Activated CD4-positive, alpha-beta T cell treated with anti-CD3 and anti-CD28 coated beads for 36 hours (primary cell): ENCODE measurements at places on chromosomes 16 and 17. TPM values are rescaled to one million over a fixed set of nuclear protein-coding genes. Genes with fewer than 3 reads are reported as not detected.

KRT33A gene
- not detected for total RNA-seq

NHERF2 gene
- total RNA-seq = 1.9 TPM

DNA sequence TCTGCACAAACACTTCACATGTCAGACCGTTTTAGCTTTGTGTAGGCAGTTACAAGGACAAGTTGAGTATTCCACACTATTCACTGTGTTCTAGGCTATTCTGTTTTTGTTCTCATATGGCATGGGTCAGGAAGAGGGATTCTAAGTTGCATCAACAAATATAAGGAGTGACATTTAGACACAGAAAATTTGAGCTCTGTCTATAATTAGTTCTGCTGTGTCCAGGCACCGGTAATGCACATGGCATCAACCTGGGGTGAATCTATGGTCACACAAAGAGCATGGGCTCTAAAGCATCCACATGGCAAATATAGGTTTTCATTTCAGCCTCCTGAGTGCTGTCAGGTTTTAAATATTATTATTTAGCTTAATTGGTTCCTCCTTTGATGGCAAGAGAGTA, 130.4 kb upstream of the PMFBP1 start:
- no peak overlapping the region for H3K27ac ChIP-seq
- H3K36me3 ChIP-seq = no peaks in the 10 kb centered on the region
- no peak overlapping the region for H3K4me3 ChIP-seq
- no peak for DNase-seq
- H3K27me3 ChIP-seq = no peaks in the 10 kb centered on the region

GRCh38 chr16:82105107-82105506, 64.9 kb downstream of the MPHOSPH6 start:
- no peak for DNase-seq
- H3K36me3 ChIP-seq = no peaks in the 10 kb centered on the region
- no peaks in the 10 kb centered on the region for H3K27me3 ChIP-seq
- H3K27ac ChIP-seq = no peak overlapping the region

- no peak for DNase-seq
- no peak overlapping the region for H3K4me3 ChIP-seq
- no peak overlapping the region for H3K27ac ChIP-seq
- no peaks in the 10 kb centered on the region for H3K36me3 ChIP-seq
- no peaks in the 10 kb centered on the region for H3K4me1 ChIP-seq
These were observed 12.4 kb downstream of the CBLN1 start for GRCh38 chr16:49269201-49269600.

- no peaks in the 10 kb centered on the region for H3K27me3 ChIP-seq
- peaks cover 15% of the 10 kb centered on the region for H3K4me1 ChIP-seq
- no peak overlapping the region for H3K4me3 ChIP-seq
These were observed 12.6 kb downstream of the ZBTB4 start for GRCh38 chr17:7466639-7467341.

GRCh38 chr16:82629441-82630027, 2.8 kb downstream of the CDH13 start:
- peaks cover 2% of the 10 kb centered on the region for H3K4me1 ChIP-seq
- H3K27me3 ChIP-seq = peaks cover 54% of the 10 kb centered on the region
- DNase-seq = no peak
- no peak overlapping the region for H3K27ac ChIP-seq

CCL5 gene
- 33.1 TPM for total RNA-seq

DNA sequence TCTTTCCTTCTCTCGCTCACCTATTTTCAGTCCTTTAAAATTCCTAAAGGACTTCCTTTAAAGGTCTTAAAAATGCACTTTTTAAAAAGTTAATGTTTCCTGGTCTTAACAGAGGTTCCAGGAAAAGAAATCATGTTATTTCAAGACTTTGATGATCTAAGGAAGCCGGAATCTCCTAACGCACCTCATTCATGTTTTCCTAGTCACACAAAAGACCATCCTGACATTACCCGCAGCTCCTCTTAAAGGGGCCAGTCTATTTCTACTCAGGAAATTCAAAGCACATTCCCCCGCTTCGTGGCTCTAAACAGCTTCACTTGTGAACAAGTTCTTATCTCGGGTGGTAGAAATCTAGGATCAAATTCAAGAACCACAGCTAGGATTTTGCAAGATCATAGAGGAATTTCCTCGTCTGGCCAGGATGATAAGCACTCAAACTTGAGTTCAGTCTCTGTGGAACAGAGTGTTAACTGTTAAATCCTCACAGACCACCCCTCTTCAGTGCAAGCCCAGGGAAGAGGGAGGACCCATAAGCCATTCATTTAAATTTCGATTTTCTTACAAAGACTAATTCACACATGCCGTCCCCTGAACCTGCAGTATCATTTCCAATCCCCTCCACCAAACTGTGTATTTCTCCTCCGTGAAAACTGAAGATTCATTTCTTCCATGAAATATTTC, 137.1 kb upstream of the AXIN2 start:
- no peak for DNase-seq
- H3K36me3 ChIP-seq = no peaks in the 10 kb centered on the region
- no peaks in the 10 kb centered on the region for H3K27me3 ChIP-seq
- H3K27ac ChIP-seq = no peak overlapping the region
- no peaks in the 10 kb centered on the region for H3K4me1 ChIP-seq

- no peaks in the 10 kb centered on the region for H3K36me3 ChIP-seq
- no peak for DNase-seq
- H3K27ac ChIP-seq = no peak overlapping the region
These were observed 13.0 kb downstream of the TLE7 start for GRCh38 chr16:71428883-71429282.

PRKCB gene
- 83.8 TPM for total RNA-seq

GRCh38 chr17:46057366-46057765, 58.3 kb downstream of the STH start:
- peaks cover 25% of the 10 kb centered on the region for H3K36me3 ChIP-seq
- H3K4me1 ChIP-seq = peaks cover 39% of the 10 kb centered on the region
- DNase-seq = no peak
- peak overlapping the region; percentile 24 for H3K27ac ChIP-seq

KRT17 gene
- not detected for total RNA-seq

GRCh38 chr17:33205552-33205951, 87.5 kb downstream of the ASIC2 start:
- no peak overlapping the region for H3K27ac ChIP-seq
- no peak for DNase-seq
- no peaks in the 10 kb centered on the region for H3K4me1 ChIP-seq
- H3K27me3 ChIP-seq = peaks cover 15% of the 10 kb centered on the region
- no peaks in the 10 kb centered on the region for H3K36me3 ChIP-seq

DNA sequence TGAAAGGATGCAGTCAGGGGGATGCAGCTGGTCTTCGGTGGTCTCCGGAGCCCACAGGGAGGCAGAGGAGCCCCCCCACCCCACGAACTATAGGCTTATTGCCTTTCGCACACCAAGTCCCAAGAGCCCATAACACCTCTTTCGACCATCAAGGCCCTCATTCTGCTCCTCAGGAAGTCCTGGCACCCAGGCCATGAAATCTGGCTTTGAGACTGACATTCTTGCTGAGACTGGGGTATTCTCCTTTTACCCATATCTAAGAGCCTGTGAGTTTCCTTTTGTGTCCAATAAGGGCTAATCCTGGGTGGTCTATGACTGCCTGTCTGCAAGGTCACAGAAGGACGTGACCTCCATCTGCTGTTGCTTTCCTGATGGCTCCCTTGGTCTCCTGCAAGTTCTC, 6.4 kb upstream of the ARL4D start:
- no peak overlapping the region for H3K27ac ChIP-seq
- H3K27me3 ChIP-seq = no peaks in the 10 kb centered on the region
- H3K4me3 ChIP-seq = no peak overlapping the region
- no peaks in the 10 kb centered on the region for H3K36me3 ChIP-seq
- DNase-seq = no peak

- no peak overlapping the region for H3K27ac ChIP-seq
- H3K4me1 ChIP-seq = peaks cover 3% of the 10 kb centered on the region
- H3K27me3 ChIP-seq = no peaks in the 10 kb centered on the region
- no peaks in the 10 kb centered on the region for H3K36me3 ChIP-seq
- no peak overlapping the region for H3K4me3 ChIP-seq
These were observed 318.9 kb downstream of the MAP2K6 start for GRCh38 chr17:69733171-69734012.

- H3K27me3 ChIP-seq = no peaks in the 10 kb centered on the region
- peaks cover 52% of the 10 kb centered on the region for H3K36me3 ChIP-seq
- H3K27ac ChIP-seq = no peak overlapping the region
- H3K4me1 ChIP-seq = peaks cover 2% of the 10 kb centered on the region
- H3K4me3 ChIP-seq = no peak overlapping the region
These were observed 8.9 kb downstream of the METTL22 start for GRCh38 chr16:8630255-8630953.

DNA sequence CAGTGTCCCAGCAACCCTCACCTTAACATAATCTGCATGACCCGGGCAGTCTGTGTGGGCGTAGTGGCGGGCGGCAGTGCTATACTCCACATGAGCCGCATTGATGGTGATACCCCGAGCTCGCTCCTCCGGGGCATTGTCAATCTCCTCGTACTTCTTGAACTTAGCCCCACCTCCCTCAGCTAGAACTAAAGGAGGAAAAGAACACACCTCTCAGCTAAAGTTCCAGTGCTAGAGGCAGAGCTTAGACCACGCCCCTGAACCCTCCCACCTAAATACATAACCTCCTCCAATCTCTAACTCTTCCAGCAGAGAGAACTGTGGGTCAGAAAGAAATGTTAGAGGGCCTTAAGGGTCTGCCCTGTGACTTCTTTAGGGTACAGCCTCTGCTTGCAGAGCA, 855 bp downstream of the TUFM start:
- H3K36me3 ChIP-seq = peaks cover 43% of the 10 kb centered on the region
- peak; percentile 65 for DNase-seq
- peak overlapping the region; percentile 97 for H3K27ac ChIP-seq

- H3K4me1 ChIP-seq = no peaks in the 10 kb centered on the region
- H3K27me3 ChIP-seq = no peaks in the 10 kb centered on the region
- no peak overlapping the region for H3K27ac ChIP-seq
- no peaks in the 10 kb centered on the region for H3K36me3 ChIP-seq
- no peak for DNase-seq
These were observed 21.0 kb downstream of the MRM3 start for GRCh38 chr17:802901-803881.
